NCI-H82 (cell line): ENCODE measurements at places on chromosomes 1 and 21.

DNA sequence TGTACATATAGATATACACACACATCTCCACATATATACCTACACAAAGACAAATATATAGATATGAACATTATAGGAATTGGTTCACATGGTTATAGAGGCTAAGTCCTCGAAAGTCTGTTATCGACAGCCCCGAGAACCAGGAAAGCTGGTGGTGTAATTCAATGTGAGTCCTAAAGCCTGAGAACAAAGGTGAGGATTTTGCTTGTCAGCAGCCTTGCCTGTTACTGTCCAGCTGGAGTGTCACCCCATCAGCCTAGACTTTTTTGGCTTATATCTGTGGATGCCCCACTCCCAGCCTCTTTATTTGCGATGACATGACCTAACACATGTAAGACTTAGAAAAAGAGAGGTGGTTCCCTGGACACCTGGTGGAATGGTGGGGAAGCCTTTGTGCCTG lies 97.0 kb downstream of the GIPC2 start:
- DNase-seq: no peak

DNA sequence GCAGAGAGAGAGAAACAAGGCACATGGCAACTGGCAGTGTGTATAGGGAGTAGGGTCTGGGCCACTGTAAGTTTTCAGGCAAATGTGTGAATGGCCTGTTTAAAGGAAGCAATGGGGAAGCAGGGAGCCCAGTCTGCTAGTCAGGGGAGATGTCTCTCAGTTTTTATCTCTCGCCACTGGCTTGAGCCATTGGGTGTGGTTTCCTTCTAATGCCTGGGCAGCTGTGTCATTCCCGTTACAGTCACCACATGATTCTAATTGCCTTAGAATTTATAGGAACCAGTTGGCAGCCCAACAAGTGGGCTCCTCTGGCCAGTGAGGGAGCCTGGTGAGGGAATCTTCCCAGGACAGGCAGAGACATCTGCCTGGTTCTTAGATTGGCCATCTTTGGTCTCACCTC lies 182.4 kb downstream of the DISC1 start:
- peak; percentile 30 for DNase-seq

- DNase-seq: no peak
Observed at GRCh38 chr1:245673881-245674414, 519.2 kb downstream of the KIF26B start.

GRCh38 chr1:3999941-4000735 lies 100.1 kb upstream of the C1orf174 start:
- no peak for DNase-seq

DNA sequence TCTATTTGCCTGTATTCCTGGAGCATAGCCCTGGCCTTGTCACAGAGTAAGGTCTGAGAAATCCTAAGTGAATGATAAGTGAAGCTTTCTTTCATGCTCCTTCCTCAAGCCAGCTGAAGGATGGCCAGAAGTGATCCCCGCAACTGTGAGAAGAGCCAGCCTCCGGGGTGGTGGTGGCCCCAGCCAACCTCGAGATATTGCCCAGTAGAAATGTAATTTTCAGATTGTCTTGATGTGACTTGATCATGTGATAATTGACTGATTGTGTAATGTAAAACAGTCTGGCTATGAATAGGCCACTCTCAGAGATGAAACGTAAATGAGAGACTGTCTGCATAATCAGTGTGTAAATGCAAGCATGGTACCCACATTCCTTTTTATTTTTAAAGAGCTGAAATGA lies 242.4 kb upstream of the CAMK1G start:
- no peak for DNase-seq

- no peak for DNase-seq
Observed at GRCh38 chr21:39518847-39519210, 67.1 kb downstream of the SH3BGR start.

DNA sequence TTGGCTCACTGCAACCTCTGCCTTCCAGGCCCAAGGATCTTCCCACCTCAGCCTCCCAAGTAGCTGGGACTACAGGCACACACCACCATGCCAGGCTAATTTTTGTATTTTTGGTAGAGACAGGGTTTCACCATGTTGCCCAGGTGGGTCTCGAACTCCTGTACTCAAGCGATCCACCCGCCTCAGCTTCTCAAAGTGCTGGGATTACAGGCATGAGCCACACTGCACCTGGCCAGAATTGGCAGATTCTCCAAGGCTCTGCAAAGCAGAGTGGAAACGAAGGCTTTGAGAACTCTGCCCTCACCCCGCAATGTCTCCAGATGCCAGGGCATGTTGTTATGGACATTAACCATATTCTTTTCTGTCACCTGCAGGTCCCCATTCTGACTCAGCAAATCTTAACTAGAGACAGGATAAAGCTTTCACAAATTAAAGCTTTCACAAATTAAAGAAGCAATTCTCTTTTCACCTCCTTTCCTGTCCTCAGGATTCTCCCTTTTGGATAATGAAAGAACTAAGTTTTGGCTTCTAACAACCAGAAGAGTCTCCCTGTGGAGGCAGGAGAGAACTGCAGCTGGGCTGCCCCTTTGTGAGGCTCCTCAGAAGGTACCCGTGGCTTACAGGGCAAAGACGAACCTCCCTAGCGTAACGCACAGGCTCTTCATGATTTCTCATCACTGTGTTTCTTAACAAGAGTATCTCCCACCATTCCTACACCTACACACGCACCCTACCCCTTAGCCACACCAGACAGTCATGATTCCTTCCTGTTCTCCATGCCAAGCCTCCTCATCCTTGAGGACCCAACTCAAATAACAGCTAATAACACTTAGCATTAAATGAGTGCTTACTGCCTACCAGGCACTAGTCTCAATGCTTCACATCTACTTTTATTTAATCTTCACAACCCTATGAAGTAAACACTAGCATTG lies 29.8 kb downstream of the GPA33 start:
- peak; percentile 47 for DNase-seq
